ENCODE measurements at places on chromosomes 3 and 15.

GRCh38 chr3:135964160-135964955 lies 1.2 kb upstream of the PPP2R3A start:
- DNase-seq: no peak

DNA sequence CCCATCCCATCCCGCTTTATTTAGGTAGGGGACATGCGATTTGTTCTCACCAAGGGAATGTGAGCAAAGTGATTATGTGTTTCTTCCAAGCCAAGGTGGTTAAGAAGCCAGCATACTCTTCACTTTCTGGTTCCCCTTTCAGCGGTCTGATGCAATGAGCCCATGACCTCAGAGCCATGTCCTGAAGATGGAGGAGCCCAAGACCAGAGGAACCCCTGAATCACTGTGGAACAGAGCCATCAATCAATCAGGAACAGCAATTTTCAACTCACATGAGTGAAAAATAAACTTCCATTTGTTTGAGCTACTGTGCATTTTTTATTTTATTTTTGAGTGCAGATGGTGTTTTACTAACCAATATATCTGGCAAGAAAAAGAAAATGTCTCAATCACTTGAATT lies 10.8 kb downstream of the THRB start:
- DNase-seq: no peak

DNA sequence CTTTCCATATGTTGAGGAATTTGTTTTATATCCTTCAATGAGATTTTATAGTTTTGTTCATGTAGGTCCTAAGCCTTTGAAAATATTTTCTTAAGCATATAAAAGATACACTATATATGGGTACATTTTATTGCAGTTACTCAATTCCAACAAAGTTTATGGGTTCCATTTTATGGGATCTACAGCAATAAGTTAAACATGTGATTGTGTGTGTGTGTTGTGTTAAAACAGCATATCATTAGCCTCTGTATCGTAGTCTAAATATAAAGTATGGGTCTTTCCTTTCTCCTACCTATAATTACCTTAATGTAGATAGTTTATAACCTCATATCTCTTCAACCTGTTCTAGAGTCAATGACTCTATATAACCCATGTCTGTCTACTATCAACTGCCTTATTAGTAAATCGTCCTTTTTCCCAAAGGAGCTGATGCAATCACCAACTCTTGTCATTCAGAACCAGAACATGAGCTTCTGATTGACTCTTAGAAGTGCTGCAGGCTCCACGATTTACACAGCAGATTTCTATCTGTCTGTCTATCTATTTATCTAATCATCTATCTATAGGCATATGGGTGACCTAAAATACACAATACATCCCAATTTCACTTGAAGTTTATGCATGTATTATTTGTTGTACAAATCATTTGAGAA lies 512.6 kb upstream of the CBLB start:
- DNase-seq: no peak

GRCh38 chr15:51227940-51228732 lies 110.3 kb downstream of the CYP19A1 start:
- no peak for DNase-seq

GRCh38 chr3:112967828-112968227 lies 7.1 kb downstream of the CD200R1 start:
- DNase-seq: no peak

GRCh38 chr3:126664591-126665214 lies 9.8 kb upstream of the TXNRD3 start:
- no peak for DNase-seq

DNA sequence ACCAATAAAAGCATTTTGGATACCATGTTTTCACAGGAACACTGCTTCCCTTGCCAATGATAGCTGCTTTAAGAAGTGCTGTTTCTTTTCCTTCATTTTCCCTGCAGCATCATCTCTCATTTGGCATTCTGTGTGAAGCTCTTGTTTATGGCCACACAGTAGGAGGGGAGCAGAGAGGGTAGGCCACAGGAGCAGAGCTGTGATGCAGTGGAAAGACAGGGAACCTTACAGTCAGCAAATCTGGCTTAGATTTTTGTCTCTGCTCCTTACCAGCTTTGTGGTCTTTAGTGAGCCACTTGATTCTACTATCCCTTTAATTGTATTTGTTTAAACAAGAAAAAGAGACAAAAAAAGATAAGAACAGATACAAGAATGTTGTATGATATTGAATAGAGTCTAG lies 138.7 kb downstream of the RPL22L1 start:
- DNase-seq: no peak
